ENCODE measurements at places on chromosomes 3 and 15.

- no peak for DNase-seq
These were observed 40.5 kb upstream of the CCK start for GRCh38 chr3:42306499-42306898.

GRCh38 chr15:84598993-84599392, 1.8 kb upstream of the ZSCAN2 start:
- no peak for DNase-seq

GRCh38 chr3:1447452-1447851, 354.6 kb downstream of the CNTN6 start:
- DNase-seq = no peak

- no peak for DNase-seq
These were observed 965.9 kb upstream of the ROBO1 start for GRCh38 chr3:80733522-80734176.

DNA sequence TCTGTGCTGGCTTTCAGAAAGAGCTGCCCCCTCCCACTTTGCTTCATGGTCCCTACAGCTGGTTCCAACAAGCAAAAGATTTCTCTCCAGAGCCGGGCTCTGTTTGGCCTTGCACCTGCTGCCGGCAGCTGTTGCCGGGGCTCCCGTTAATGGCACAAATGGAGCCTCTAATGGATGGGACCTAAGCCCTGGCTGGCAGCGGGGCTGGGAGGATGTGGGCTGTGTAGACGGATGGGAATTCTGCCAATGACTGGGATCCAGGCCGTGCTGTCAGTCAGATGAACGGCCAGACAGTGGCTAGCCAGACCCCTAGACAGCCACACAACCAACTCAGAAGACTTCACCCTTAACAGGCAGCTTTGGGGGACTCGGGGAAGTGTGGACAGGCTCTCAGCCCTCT, 88.0 kb downstream of the RPLP1 start:
- DNase-seq = no peak

DNA sequence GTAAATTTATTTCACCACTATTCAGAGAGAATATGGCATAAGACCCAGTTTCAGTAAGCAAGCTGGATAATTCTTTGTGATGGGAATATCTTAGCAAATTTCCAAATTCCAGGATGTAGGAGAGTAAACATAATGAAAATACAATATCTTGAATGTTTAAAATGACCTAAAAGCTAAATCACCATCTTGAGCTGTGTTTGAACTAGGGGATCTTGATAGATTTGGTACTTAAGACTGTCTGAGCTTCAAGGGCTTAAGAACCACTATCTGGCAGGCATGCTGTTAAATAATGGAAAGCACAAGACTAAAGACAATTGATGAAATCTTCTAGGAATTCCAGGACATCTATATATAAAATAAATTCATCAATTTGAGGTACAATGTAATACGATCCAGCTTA, 217.7 kb downstream of the ATP8B4 start:
- DNase-seq = no peak

DNA sequence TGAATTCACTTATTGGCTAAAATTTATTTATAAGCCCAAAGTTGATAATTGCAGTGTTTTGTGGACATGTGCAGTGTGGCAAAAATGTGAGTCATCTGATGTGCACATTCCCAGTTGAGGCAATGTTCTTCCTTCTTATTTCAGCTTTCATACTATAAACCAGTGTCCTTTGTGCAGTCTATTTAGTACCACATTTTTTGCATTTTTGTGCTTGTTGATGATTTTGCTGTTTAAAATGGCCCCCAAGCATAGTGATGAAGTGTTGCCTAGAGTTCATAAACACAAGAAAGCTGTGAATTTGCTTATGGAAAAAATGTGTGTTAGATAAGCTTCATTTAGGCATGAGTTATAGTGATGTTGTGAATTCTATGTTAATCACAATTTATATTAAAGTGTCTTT, 19.4 kb upstream of the IL20RB start:
- no peak for DNase-seq

GRCh38 chr3:39108200-39108710, 775 bp downstream of the TTC21A start:
- DNase-seq = no peak

DNA sequence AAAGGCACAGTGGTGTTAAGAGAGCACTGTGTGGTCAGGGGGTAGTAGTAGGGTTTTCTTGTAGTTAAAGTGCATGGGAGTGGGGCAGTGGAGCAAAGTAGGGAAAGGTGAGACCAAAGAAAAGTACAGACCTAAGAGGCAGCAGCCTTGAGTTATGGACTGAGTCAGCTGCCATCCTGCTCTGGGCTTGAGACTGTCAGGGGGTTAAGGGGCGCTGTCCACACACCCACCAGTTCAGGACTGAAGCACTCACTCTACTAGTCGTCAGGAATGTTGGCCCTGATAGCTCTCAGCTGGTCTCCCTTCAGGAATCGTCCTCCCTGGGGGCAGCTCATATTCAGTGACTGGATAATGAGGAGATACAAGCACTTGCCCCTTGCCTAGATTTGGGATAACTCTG, 7.9 kb downstream of the CCR4 start:
- no peak for DNase-seq

- DNase-seq = no peak
These were observed 121.1 kb downstream of the ROBO2 start for GRCh38 chr3:77160931-77161497.

DNA sequence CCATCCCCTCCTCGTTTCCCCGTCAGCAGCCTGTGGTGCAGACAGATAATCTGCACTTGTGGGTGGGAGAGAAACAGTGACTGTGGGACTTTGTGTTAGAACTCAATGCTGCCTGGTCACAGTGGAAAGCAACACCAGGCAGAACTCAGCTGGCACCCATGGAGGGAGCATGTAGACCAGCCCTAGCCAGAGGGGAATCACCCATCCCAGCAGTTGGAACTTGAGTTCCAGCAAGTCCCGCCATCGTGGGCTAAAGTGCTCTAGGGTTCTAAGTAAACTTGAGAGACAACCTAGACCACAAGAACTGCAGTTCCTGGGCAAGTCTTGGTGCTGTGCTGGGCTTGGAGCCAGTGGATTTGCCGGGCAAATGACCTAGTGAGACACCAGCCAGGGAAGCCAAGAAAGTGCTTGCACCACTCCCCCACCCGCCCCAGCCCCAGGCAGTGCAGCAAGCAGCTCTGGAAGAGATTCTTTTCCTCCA, 24.4 kb downstream of the ISG20 start:
- DNase-seq = no peak

DNA sequence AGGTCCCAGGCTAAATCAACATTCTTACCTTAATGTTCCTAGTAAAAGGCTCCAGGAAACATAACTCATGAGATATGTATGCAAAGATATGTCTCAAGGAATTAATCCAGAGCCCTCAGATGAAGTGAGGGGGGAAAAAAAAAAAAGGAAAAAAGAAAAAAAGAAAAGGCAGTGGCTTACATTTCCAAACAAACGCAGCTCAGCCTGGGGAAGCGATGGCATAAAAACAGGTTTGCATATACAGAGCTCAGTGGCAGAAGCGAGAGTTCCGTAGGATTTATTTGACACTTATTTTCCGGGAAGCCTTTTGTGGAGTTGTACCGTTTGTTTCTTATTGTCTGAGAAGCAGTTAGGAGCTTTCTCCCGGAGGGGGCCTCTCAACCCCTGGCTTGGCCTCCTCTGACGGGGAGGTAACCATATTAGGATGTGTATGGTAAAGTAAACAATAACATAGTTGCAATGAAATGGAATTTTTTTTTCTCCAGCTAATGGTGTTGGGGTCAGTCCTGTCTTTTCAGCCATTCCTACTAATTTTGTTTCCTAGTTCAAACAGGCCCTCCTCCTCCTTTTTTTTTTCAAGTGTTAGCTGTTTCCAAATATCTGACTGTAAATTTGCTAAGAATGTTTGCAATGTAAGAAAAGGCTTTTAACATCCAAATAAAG, 338.6 kb downstream of the FOXP1 start:
- DNase-seq = no peak

DNA sequence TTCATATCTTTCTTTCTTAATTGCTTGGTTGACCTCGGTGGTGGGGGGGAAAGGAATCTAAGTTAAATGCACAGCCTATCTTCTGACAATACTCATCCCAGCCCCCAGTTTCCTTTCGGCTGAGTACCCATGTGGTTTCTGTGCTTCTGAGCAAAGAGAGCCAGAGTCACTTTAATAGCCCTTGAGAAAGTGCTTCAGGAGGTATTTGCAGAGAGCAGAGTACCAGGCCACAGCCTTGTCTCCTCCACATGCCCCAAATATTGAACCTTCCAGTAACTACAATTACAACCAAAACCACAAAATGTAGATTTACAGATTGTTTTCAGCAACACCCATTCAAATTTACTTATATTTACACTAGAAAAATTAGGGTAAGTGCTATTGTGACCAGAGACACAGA, 647.4 kb downstream of the NR2F2 start:
- DNase-seq = no peak

- DNase-seq = no peak
These were observed 4.7 kb downstream of the TMCC1 start for GRCh38 chr3:129888771-129889170.

- no peak for DNase-seq
These were observed 17.8 kb downstream of the SPATA12 start for GRCh38 chr3:57078344-57078634.

- DNase-seq = no peak
These were observed 6.8 kb upstream of the MFSD1 start for GRCh38 chr3:158794936-158795518.

GRCh38 chr15:93485438-93486327, 396.7 kb upstream of the RGMA start:
- no peak for DNase-seq

GRCh38 chr15:42348083-42348482, 11.2 kb upstream of the CAPN3 start:
- DNase-seq = no peak

GRCh38 chr15:80444680-80445251, 40.6 kb downstream of the ARNT2 start:
- DNase-seq = no peak

DNA sequence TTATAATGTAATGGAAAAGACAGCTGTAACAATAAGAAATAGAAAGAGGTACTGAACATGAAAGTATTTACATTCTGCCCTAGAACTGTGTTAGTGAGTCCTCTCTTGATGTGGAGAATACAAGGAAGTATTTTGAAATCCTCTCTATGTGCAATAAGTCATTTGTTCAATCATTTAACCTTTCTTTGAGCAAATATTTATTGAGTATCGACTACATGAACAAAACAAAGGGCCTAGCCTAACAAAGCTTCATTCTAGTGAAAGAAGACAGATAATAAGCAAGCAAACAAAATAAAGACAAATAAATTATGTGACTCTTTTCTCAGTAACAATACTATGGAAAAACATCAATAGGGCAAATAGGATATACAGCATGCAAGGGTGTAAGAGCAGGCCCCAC, 354.9 kb upstream of the ATP11B start:
- DNase-seq = no peak

- DNase-seq = no peak
These were observed 3.2 kb downstream of the CPEB1 start for GRCh38 chr15:82643992-82644391.

GRCh38 chr3:64170270-64170669, 55.0 kb downstream of the PRICKLE2 start:
- no peak for DNase-seq

DNA sequence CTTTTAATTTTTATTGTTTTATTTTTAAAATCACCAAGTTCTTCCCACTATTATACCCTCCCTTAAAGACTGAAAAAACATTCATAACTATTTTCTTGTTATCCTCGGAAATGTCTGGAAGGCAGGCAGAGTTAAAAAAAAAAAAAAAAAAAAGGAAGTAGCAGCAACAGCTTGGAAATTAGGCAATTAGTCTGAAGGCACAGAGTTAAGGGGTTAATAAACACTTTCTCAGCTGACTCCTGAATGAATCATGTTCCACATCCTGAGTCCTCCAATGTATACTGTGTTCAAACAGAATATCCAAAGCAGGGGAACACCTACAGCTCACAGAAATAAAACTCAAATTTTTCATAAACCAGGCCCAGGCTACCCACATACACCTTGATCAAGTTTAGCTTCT, 5.8 kb downstream of the HEXA start:
- no peak for DNase-seq

DNA sequence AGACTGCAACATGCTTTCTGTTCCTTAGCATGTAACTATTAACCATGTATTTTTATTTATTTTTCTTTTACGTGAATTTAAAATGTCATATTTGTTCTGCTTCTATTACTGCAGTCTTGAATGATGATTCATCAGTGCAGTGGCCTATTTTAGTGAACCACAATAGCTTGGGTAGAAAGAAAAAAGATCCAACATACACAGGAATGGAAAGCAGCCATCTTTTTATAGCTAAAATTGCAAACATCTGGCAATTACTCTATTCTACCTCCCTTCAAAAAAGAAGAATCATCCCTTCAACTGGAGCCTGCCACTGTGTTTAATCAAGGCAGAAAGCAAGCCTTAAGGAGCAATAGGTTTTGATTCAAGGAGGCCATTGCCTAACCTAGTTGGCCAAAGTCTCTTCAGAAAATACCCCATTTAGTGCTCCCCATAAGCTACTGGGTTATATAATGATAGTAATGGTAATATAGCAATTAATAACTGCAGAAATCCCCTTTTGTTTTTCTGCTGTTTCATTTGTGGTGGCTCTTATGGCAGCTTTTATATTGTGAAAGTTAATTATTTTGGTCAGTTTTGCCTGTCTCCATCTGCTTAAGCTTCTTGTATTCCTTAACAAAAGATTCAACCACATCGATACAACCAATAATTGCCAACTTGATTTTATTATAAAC, 267.3 kb downstream of the LPP start:
- DNase-seq = no peak

GRCh38 chr3:13149330-13150108, 76.3 kb upstream of the IQSEC1 start:
- no peak for DNase-seq

DNA sequence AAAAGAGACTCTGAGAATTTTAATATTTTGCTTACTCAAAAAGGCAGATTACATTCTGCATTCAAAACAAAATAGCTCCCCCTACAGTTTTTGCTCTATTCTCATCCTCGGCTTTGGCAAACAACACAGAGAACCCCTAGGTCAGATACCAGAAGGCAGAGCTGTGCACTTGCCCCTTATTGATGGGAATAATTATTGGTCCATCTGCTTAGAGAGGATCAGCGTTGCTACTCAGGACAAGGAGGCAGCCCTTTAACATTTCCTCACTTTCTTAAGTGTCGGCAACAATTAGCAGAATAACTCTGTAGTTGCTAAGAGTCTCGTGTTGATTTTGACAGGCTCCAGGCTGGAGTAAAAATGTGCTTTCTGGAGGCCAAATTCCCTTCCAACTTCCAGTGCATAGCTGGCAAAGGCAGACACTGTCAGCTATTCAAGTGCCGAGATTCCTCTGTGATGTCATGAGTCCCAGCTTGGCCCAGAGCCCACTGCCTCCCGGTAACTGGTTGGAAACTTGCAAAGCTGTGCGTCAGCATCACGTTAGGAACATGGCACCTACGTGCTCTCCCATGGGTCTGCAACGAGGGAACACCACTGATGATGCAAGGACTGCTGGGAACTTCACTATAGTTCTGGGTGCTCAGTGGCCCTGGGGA, 482.7 kb upstream of the ADAMTS9 start:
- no peak for DNase-seq

All from stimulated activated CD4-positive, alpha-beta T cell treated with anti-CD3 and anti-CD28 coated beads, Interleukin-1b, Interleukin-23, amount 100 ng/mL, for 4 hours (primary cell).